ENCODE measurements at places on chromosomes 1 and 21.

DNA sequence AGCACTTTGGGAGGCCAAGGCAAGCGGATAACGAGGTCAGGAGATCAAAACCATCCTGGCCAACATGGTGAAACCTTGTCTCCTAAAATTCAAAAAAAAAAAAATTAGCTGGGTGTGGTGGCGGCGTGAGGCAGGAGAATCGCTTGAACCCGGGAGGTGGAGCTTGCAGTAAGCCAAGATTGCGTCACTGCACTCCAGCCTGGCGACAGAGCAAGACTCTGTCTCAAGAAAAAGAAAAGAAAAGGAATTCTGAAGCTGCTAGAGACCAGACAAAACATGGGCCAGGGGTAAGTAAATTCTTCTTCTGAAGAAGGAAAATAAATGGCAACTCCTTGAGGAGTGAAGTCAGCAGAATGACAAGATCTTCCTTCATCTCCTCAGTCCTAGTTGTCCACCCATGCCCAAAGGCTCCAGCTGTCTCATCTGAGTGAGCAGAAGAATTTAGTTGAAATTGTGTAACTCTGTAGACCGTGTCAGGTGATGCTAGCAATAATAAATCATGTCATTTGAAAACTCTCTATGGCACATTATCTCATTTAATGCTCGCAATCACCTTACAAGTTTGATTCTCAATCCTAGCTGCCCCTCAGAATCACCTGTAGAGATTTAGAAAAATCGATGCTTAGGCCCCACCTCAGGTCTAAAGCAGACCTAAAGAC lies 14.3 kb downstream of the PDZK1 start:
- DNase-seq: no peak

DNA sequence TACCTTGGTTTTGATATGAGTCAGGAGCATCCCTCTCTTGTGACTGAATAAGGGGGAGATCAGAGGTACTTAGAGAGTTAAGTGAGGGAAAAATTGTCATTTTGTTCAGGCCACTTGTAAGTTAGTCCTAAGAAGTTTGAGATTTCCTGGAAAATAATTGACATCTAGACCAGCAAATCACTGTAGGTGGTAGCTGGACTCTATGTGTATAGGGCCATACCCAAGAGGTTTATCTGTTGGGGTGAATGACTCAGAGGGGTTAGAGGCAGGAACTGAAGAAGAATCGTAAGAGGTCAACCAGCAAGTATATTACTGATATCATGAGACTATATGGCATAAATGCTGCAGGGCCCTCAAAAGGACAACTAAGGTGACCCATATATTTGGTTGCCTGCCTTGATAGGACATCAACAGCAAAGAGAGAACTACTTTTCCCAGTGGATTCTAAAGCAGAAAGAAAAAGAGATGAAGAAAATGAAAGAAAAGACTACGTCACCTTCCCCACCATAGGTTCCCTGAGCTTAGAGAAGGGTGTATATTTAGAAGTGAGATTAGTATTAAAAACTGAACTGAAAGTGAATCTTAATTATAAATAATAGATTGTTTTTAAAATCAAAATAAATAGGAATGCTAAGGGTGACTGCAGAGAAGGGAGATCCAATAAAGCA lies 8.0 kb upstream of the RNPC3 start:
- no peak for DNase-seq

DNA sequence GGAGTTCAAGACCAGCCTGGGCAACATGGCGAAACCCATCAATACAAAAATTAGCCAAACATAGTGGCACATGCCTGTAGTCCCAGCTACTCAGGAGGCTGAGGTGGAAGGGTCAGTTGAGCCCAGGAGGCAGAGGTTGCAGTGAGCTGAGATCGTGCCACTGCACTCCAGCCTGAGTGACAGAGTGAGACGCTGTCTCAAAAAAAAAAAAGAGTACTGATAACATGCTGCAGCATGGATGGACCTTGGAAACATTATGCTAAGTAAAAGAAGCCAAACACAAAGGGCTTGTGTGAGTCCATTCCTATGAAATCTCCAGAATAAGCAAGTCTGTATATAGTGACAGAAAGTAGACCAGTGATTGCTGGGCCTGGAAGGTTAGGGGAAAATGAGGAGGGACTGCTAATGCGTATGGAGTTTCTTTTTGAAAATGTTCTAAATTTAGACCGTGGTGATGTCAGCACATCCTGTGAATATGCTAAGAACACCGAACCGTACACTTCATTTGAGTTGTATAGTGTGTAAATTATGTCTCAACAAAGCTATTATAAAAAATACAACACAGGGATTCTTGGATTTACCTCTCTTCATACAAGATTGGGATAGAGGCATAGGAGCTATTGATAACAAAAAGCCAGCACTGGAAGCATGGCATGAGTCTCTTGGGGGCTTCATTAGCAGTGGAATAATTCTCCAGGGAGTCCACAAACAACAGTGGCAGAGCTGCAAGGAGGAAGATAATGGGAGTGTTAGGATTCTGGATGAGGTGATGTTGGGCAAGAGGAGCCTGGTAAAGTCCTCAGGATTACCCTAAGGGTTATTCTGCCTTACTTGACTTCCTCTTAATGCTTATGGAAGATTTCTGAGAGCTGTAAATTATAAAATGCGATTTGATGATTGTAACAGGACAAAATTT lies 73.5 kb downstream of the TTC3 start:
- DNase-seq: no peak

DNA sequence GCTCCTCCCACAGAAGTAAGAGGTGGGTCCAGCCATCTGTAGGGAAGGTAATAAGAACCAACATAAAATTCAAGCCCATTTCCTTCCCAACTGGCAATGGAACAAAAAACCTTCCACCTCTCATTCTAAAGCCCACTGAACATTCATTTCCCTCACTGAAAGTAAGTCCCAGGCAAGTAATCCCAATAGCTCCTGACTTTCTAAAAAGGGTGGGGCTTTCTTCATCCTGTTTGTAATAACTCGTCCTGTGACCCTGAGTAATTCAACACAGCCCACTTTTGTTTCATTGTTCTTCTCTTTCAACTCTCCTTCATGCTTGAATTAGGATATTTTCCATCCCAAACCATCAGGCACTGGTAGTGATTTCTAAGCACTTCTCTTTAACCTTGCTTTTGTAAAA lies 74.9 kb downstream of the DAB1 start:
- no peak for DNase-seq

DNA sequence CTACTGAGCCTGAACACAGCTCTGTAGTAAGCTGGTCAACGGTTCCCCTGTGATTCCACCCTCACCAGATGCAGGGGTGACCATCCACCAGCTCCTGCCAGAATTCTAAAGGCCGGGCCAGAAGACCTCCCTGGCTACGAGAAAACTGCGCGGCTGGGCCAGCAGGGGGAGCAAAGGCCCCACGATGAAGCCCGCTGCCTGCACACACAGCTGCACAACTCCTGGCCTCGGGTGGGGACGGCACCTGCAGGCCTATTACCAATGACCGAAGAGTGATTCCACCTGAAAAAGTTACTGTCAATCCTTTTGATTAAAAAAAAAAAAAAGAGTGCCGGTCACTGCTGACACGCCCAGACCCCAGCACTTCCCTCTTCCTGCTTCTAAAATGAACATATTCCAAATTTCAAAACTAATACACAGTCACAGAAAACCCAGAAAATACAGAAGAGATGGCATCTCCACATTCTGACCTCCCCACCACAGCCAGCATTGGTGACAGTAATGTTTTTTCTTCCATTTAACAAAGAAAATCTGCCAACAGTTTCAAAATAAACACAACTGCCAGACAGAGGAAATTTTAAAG lies 49.8 kb upstream of the RIPK4 start:
- peak; percentile 7 for DNase-seq

Data from stimulated activated CD8-positive, alpha-beta memory T cell treated with anti-CD3 and anti-CD28 coated beads, Interleukin-7, amount 100 ng/mL, for 48 hours (primary cell).